ENCODE measurements at places on chromosomes 5 and 9. TPM values are rescaled to one million over a fixed set of nuclear protein-coding genes. Genes with fewer than 3 reads are reported as not detected.

DNA sequence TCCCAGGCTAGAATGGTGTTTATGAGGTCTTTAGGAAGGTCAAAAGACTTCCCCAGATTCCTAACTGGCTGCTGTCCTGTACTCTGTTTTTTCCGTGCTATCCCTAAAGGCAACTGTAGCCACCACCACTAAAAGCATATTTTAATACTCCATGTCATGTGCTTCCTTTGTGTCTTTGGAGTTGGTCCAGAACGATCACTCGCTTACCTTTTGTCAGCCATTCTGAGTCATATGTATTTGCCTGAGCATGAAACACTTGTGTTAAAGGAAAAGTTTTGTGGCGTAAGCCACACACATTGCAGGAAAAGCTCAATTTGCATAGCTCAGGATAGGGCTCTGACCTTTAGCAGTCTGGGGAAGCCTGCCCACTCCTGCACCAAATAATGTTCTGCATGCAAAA, 299.6 kb downstream of the NTRK2 start:
- no peak overlapping the region for H3K27ac ChIP-seq
- H3K4me1 ChIP-seq: no peaks in the 10 kb centered on the region
- no peak for DNase-seq

GRCh38 chr9:22790329-22790728, 343.7 kb downstream of the DMRTA1 start:
- H3K27ac ChIP-seq: no peak overlapping the region
- H3K4me3 ChIP-seq: no peak overlapping the region
- no peaks in the 10 kb centered on the region for H3K4me1 ChIP-seq
- no peak for DNase-seq

- H3K27me3 ChIP-seq: no peaks in the 10 kb centered on the region
- H3K36me3 ChIP-seq: no peaks in the 10 kb centered on the region
- DNase-seq: no peak
- H3K27ac ChIP-seq: no peak overlapping the region
- H3K4me3 ChIP-seq: no peak overlapping the region
- H3K4me1 ChIP-seq: no peaks in the 10 kb centered on the region
Measured at GRCh38 chr9:118558891-118559290, 810.3 kb downstream of the BRINP1 start.

DNA sequence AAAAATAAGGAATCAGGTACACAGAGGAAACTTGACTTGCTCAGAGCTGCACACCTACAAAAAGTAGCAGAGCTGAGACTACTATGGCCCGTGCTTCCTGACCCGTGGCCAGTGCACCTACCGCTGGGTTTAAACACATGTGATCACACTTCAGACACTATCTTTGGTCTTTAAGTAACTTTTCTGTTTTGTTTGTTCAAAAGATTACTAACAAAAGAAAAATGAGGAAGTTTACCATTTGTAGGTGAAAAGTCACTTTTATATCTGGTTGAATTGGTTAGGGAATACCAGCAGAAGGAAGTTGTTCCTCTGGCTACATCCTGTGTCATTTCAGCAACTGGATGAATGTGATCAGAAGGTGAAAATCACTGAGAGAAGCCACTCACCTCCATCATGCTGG, 6.5 kb upstream of the SYK start:
- no peak for DNase-seq
- no peaks in the 10 kb centered on the region for H3K36me3 ChIP-seq
- no peaks in the 10 kb centered on the region for H3K27me3 ChIP-seq
- no peaks in the 10 kb centered on the region for H3K4me1 ChIP-seq
- H3K27ac ChIP-seq: no peak overlapping the region
- no peak overlapping the region for H3K4me3 ChIP-seq

DNA sequence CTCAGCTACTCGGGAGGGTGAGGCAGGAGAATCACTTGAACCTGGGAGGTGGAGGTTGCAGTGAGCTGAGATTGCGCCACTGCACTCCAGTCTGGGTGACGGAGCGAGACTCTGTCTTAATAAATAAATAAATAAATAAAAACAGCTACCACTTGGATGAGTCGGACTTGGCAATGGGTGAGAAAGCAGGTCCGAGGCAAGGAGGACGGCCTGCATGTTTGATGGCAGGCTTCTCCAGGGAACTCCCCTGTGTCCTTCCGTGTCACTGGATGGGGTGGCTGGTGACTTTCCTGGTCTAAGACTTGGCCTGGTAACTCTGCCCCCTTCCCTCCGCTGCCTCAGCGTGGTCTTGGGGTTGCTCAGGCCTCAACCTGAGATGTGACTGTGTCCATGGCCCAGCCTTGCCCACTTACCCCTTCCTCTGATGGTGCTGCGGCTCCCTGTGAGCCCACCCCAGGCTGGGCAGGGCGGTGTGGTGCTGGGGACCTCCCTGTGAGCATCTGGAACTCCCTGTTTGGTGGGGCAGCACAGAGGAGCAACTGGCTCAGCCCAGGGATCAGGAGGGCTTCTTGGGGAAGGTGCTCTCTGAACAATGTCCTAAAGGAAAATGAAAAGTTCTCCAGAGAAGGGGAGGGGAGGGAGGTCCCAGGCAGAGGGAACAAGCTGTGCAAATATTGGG, 62.5 kb upstream of the PSD2 start:
- DNase-seq: no peak
- H3K27me3 ChIP-seq: no peaks in the 10 kb centered on the region
- H3K36me3 ChIP-seq: no peaks in the 10 kb centered on the region
- peaks cover 14% of the 10 kb centered on the region for H3K4me1 ChIP-seq

DNA sequence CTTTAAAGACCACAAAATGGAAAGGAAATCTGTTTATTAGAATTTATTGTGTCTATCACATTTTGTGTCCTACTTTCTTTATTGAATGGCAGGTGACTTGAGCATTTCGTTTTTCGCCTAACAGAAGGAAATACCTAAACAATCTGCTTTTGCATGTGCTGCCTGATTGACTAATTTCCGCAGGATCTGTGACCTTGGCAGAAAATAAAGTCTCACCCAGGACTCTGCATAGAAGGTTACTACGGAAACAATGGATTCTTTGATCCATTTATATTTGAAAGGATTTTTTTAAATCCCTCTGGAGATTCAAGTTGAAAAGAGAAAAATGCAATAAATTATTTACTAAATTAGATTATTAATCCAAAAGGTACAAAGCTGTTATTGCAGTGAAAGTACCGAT, 61.0 kb upstream of the CAST start:
- H3K4me3 ChIP-seq: no peak overlapping the region
- H3K4me1 ChIP-seq: peaks cover 11% of the 10 kb centered on the region
- H3K27me3 ChIP-seq: no peaks in the 10 kb centered on the region
- H3K36me3 ChIP-seq: no peaks in the 10 kb centered on the region

DNA sequence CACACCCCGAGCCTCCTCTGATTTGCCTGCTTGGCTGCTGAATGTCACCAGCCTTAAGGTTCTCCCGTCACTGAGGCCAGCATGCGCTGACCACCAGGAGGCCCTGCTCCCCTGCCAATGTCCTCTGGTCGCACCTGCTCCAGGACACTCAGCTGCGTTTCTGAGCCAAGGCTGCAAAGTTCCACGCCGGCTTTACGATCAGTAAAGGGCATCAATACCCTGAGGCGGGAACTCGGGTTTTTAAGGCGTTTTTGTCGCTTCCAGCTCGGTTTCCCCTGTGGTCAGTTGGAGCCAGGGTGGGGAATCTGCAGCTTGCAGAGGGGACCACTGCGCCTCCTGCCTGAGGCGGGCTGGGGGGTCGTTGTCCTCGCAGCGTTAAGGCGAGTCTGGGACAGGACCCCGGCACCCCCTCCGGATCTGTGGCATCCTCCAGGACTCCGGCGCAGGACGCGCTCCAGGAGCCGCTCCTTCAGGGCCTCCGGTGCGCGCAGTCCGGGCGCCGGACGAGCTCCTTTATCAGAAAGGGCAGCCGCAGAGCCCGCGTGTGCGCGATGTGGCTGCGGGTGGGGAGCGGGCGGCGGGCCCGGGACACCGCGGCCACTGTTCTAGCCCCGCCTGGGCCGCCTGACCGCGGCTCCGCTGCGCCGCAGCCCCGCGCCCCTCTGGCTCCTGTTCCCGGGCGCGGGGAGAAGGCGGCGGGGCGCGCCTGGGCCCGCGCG, 24.1 kb upstream of the FLT4 start:
- H3K36me3 ChIP-seq: no peaks in the 10 kb centered on the region
- no peak overlapping the region for H3K27ac ChIP-seq
- DNase-seq: no peak
- H3K4me1 ChIP-seq: peaks cover 11% of the 10 kb centered on the region

The SPATA31E1 gene
- total RNA-seq: not detected

The CD72 gene
- 3.3 TPM for total RNA-seq

The CFAP90 gene
- total RNA-seq: 0.52 TPM

The STPG3 gene
- not detected for total RNA-seq
